ENCODE measurements at places on chromosomes 5 and 9.

DNA sequence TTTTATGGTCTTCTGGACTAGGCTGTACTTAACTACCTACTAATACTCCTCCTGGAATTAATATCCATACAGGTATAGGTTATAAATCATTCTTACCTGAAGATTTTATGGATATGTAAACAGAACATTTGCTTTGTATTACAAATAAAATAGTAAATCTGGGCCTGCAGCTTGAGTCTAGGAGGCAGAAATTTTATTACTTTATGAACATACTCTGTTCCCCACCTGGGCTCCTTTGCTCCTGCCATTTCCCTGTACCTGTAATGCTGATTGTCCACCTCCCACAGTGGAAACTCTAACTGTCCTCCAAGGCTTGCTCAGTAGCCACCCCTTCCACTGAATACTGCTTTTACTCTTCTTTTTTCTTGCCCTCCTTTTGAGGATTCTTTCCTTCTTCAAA lies 108.0 kb downstream of the PAM start:
- no peak for DNase-seq

GRCh38 chr9:96661711-96662110 lies 6.6 kb upstream of the PRXL2C start:
- no peak for DNase-seq

DNA sequence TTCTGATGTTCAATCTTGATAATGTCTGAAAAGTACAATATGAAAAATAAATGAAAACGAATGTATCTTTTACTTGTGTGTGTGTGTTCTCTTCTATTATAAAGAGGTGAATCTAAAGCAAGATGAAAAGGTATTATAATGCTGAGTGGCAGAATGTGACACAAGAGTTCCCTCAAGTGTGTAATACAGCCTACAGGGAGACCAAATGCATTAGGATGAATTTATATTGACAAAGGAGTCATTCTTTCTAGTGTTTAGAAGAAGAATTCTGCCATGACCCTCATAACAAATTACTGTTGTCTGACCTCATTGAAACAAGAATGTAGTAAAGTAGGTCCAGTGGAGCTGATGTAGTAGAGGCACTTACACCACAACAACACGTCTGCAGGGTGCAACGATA lies 1119.0 kb upstream of the CDH10 start:
- DNase-seq = no peak

DNA sequence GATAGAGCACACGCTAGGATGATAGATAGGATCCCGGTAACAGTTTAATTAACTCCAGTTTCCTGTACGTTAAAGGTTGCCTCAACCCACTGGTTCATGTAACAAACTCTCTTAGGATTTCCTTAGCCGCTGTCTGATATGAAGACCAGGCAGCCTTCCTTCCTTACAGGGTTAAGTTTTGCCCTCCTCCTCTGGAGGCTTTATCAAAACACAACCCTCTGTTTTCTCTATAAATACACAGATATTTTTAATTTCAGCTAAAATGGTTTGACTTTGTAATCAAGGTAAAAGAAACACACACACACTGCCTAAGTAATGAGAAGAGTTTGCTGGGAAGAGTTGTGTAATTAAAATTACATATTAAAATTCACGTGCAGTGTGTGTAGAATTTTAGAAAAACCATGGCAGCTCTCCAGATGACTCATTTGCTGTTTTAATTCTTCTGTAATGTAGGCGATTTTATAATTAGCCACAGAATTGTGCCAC lies 369.8 kb downstream of the CSNK1G3 start:
- DNase-seq = no peak

GRCh38 chr5:124738681-124739633 lies 7.5 kb downstream of the ZNF608 start:
- no peak for DNase-seq

DNA sequence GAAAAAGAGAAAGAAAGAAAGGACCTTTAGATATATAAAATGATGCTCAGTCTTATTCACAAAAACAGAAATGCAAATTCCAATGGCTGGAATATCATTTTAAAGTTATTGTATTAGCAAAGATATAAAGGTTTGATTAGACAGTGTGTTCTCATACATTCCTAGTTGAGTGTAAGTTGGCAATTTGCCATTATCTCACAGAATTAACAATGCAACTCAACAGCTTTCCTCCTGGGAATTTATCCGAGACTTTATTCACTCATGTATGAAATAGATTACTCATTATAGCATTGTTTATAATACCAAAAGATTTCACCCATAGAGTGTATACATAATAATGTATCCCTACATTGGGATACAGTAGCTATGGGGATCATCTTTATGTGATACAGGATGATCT lies 27.1 kb upstream of the MLLT3 start:
- no peak for DNase-seq

DNA sequence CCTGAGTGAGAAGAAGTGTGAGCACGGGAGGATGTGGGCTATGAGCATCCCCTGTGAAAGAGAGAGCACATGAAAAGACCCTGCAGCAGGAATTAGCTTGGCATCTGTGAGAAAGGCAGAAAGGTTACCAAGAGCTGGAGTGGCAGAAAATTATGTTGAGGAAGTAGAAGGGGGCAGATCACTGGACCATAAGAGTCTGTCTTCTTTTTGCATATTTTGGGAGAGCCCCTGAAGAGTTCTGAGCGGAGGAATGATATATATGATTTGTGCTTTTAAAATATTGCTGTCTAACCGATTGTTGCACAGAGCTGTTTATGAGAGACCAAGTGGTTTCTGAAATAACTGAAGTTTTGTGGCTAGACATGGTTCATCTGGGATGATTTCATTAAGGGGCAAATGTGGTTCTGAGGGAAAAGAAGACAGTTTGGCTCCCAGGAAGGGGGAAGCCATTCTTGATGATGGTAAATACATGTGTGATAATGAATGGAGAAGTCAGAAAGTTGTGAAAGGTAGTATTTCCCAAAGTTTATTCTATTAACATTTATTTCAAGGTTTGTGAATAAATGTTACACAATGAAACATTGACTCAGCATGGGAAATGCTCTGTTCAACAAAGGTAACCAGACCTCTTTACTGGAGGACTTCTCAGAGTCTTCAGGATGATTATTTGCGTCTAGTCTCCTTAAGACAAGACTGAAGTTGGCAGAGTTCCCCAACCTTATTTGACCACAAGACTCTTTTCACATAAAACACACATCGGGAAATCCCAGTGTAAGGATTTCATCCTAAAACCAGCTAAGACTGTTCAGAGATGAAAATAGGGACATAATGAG lies 31.5 kb upstream of the ADRB2 start:
- no peak for DNase-seq

DNA sequence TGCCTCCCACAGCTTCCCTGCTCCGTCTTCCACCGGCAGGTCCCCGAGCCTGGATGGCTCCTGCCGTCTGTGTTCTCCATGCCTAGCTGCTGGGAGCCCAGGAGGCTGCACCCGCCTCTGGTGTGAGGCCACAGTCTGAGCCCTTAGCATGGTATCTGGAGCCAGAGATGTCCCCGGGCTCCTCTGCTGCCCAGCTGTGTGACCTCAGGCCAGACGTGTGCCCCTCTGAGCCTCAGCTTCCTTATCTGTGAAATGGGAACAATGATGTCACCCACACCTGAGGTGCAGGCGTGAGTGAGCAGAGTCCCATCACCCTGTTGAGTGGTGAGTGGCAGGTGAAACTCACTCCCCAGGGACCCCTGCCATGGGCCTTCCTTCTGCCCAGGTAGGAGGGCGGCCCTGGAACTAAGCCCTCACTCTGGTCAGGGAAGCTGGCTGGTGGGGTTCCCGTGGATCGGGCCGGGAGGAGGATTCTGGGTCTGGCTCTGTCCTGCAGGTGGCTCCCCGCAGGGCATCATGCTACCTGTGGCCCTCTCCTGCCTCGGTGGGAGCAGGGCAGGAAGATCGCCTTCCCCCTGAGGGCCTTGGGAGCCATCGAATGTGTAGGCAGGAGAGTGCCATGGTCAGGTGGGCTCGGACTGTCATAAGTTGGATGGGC lies 239.0 kb downstream of the PBX3 start:
- no peak for DNase-seq

DNA sequence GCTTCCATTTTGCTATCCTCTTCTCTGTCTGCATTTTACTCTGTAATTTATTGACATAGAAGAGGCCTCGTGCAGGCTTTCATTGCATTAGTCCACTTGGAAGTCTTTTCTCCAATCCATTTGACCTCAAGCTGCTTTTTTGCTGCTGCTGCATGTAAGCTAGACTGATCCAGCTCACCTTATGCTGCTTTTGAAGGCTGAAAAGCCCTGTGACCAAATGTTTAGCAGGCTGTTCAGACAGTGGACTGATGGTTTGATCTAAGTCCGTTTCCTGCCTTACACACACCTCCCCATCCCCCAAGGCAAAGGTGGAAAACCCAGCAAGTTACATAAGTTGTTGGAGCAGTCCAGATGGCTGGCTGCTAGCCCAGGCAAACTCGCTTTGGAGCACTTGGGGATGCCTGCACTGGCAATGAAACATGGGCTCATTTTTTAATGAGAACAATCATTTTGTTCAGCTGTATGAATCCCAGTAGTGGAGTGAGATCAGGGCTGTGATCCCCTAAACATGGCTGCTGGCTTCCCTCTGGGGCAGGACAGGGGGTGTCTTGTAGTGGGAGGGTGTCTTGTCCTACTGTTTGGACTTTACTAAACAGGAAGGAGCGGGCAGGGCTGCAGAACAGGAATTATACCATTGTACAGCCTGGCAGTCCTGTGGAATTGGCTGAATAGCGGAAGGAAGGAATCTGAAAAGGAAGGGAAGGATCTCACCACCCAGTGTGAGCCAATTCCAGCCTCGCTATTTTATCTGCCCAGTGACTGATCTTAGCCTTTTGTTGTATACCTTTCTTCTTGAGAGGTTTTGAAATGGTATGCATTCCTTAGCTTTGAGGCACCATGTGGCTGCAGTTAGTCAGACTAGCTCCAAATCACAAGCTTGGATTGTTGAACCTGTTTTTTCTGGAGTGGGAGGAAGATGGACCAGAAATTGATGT lies 212.0 kb downstream of the ARHGAP26 start:
- DNase-seq = no peak

DNA sequence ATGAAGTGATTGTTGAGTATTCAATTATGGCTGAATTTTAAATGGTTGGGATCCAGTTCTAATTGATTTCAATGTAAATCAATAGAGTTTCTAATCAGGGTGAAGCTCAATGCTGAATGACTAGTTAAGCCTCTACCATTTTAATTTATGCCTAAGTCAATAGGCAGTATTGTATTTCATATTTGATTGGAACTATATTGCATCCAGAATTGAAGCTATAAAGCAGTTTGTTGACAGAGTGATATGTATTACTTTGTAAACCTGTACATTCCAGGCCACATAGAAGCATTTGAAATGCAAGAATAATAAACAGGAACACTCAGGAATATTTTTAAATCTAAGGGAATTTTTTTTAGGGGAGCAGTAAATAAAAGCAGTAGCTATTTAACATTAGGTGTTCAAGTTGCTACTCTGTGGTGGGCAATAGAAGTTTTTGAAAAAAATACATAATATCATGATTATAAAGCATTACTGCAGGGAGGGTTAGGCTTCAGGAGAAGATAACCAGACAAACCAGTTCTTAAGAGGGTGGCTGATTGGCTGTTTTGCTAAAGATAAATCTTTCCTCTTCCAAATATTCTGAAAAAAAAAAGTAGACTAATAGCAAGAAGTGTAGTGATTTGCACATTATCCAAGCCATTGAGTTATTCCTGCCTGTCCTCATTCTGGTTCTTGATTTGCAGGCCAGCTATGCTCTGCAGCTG lies 492.0 kb upstream of the MEF2C start:
- no peak for DNase-seq

DNA sequence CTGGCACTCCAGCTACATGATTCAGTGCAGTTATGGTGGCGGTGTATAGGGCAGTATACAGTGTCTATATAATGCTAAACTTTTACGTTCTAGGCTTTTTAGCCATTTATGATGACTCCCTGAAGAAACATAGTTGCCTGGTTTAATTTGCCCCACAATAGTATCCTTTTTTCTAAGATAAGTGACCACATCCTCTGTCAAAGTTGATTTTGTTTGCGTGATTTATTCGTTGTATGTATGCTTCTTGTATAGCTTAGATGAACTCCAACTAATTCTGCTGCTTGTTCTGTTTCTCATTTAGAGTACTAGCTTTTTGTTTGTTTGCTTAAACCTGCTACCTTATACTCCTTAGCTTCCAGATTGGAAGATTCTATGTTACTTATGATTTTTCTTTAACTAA lies 83.6 kb downstream of the ERMP1 start:
- DNase-seq = no peak

DNA sequence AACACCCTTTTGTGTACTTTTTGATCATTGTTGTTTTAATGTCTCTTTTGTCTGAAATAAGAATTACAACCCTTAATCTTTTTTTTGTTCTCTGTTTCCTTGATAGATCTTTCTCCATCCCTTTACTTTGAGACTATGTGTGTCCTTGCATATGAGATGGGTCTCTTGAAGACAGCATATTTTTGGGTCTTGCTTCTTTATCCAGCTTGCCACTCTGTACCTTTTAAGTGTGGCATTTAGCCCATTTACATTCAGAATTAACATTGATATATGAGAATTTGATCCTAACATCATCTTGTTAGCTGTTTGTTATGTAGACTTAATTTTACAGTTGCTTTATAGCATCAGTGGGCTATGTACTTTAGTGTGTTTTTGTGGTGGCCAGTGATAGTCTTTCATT lies 382.5 kb downstream of the MED10 start:
- DNase-seq = no peak

DNA sequence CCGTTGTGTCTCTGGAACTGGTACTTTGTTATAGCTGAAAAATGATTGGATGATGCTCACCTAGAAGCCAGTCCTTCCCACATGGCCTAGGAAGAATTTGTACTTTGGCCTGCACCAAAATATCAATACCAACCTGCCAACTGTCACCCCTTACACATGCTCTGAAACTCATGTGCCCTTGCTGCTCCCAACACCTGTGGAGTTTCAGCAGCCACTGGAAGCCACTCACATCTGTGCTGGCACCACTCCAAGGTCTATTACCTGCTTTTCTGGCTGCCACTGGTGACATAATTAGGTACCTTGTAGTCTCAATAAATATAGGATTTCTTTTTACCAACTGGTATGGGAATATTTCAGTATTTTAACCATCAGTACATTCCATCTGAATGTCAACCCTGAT lies 363.6 kb downstream of the SH3GL2 start:
- no peak for DNase-seq

GRCh38 chr5:179797741-179798140 lies 4.0 kb downstream of the LTC4S start:
- no peak for DNase-seq

- no peak for DNase-seq
Observed at GRCh38 chr9:123028136-123028535, 5.3 kb upstream of the GPR21 start.

DNA sequence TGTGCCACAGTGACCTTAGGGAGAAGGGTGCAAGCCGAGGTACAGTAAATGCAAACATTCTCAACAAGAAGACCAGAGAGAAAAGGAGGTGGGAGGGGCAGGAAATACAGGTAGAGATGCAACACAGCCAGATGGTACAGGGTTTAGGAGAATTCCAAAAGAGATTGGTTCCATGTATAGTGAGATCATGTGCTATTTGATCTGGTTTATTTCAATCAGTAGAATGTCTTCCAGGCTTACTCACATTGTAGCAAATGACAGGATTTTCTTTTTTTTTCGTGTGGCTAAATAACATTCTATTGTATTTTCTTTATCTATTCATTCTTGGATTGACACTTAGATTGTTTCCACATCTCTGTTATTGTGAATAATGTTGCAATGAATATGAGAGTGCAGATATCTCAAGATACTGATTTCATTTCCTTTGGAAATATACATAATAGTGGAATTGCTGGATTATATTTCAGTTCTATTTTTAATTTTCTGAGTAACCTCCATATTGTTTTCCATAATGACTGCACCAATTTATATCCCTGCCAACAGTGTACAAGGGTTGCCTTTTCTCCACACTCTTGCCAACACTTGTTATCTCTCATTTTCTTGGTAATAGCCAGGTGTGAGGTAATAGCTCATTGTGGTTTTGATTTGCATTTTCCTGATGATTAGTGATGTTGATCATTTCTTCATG lies 107.8 kb upstream of the GAS1 start:
- no peak for DNase-seq

Measured in vagina (tissue), 2 donors.